H9 (cell line): ENCODE measurements at places on chromosomes 6 and 20. TPM values are rescaled to one million over a fixed set of nuclear protein-coding genes. Genes with fewer than 3 reads are reported as not detected.

DNA sequence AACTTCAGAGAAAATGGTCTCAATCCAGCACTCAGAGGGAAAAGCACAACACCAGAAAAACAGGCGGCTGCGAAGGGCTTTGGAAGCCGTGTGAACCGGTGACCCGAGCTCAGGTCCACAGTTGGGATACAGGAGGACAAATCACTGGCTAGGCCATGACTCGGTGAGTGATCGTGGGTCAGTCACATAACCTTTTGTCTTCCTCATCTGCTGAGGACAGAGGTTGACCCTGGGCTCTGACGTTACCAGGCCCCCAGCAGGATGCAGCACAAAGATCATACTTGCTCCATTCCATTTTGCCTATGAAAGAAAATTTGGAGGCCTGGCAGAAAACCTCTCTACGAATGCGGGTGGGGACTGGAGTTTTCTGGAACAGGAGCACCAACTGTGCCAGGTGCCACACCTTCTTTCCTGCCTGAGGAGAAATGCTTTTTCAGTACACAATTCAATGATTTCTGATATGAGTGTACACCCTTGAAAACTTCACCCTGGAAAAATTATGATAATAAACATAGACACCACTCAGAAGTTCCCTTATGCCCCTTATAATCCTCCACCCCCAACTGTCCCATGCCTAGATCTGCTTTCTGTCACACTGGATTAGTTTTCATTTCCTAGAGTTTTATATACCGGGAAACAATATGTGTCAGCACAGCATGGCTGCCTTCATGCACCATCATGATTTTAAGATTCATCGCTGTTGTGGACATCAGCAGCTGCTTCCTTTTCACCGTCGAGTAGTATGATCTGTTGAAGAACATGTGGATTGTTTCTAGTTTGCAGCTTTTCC, 85.3 kb upstream of the RALGAPA2 start:
- DNase-seq: no peak

DNA sequence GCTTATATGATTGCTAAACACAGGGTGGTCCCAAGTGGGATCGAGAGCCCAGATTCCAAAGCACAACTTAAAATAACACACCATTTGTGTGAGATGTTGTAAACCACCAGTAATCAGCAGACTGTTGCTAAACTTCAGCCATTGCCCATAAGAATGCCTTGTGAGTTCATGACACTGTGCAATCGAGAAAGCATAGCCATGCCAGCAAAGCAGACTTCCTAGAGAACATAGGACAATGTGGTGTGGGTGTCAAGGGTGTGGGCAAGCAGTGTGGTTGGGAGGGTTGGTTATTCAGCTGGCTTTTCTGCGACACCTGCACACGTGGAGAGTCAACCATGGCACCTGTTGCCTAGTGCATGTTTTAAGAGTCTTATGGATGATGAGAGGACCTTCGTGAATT, 16.1 kb upstream of the CALHM6 start:
- no peak for DNase-seq

DNA sequence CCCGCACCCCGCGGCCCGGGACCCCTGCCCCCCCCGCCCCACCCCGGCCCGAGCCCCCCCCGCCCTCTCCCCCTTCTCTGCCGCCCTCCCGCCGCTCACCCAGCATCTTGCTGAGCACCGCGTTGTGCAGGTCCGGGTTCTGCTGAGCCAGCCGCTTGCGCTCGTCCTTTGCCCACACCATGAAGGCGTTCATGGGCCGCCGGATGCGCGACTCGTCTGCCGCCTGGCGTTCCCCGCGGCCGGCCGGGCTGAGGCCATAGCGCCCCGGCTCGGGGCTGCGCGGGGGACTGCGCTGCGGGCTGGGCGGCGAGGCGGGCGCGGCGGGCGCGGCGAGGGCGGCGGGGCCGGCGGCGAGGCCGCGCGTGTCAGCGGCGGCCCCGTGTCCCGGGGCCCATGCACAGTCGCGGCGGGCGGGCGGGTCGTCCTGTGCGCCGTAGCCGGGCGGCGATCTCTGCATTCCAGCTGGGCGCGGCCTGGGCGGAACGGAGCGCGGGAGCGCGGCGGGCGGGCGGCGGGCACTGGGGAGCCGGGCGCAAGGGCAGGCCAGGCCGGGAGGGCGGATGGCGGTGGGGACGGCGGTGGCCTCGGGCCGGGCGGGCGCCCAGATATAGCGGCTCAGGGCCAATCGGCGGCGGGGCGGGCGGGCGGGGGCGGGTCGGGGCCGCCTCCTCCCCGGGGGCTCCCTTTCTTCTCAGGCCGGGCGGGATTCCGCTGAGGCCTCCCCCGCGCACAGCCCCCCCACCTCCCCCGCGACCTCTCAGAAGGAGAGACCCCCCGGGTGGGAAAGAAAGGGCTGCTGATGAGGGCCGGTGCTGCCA, at the start of gene SOX18:
TSS of gene SOX18 (minus strand) at position 580 of the 818 bp plus-strand sequence. CDS start at position 457, 123 bp downstream.
- peak; percentile 53 for DNase-seq

DNA sequence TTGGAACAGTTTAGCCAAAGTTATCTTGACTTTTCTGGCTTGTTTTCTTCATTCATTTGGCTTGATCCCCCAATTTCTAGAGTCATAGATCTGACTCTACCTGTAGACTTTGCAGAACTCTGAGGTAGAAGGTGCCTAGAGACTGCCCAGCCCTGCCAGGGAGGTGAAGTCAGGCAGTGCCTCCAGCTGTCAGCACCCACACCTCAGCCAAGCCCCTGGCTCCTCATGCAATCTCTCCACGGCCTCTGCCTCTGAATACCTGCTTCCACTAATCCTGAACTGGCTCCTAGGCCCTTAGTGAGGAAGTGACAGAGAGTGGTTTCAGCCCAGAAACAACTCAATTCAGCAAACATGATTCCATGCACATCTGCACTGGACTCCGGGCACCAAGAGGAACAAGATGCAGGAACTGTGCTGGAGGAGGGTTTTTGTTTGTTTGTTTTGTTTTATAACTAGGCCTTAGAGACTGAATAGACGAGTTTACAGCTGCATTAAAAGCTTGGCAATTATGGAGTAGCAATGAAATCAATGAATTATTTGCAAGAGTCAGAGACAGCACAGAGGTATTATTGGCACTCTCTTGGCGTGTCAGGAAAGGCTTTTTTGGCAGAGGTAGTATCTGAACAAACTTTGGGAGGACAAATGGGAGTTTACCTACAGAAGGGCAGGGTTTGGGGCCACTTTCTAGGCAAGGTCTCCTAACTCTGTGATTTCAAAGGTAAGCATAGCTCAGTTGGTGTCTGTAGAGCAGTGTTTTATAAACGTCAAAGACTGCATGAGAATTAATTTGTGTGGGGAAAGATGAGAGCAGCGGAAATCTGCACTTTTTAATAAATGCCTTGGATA, 25.2 kb downstream of the TGM3 start:
- DNase-seq: no peak

SEMG1 gene
- total RNA-seq: 1.4 and 2.0 TPM in 2 replicates

TM9SF4 gene
- total RNA-seq: 59.4 and 62.3 TPM in 2 replicates

LATS1 gene
- total RNA-seq: 25.1 and 26.3 TPM in 2 replicates

FERMT1 gene
- 9.6 and 9.7 TPM in 2 replicates for total RNA-seq
